Stimulated activated CD8-positive, alpha-beta memory T cell treated with anti-CD3 and anti-CD28 coated beads, Interleukin-12 subunit alpha, Interleukin-12 subunit beta, amount 100 ng/mL, for 4 hours (primary cell): ENCODE measurements at places on chromosomes 7 and 10.

GRCh38 chr7:152882576-152883310 is 123.2 kb downstream of the ACTR3B start:
- DNase-seq, result no peak

DNA sequence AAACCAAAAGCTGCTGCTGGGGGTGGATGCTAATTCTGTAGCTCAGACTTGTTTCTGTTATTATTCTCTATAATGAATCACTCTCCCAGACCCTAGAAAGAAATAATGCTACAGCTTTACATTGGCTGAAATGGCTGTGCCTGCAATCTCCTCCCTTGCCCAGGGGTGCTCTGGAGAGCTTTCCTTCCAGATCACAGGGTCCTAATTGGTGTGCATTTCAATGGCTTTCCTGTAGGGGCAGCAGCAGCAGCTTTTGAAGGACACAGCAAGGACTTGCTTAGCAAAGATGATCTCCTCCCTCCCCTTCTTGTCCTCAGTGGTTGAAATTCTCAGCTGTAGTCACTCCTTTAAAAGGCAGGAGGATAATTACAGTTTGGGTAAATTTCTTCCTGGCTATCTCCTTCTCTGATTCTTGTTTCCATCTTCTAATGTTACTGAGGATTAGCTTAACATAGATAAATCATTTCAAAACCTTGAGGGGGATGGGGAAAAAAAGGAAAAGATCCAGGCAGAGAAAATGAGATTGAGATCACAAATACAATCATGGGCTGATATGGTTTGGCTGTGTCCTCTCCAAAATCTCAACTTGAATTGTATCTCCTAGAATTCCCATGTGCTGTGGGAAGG is 120.2 kb upstream of the CTTNBP2 start:
- no peak for DNase-seq

GRCh38 chr10:15140698-15141097 is 27.8 kb downstream of the NMT2 start:
- DNase-seq, result no peak

DNA sequence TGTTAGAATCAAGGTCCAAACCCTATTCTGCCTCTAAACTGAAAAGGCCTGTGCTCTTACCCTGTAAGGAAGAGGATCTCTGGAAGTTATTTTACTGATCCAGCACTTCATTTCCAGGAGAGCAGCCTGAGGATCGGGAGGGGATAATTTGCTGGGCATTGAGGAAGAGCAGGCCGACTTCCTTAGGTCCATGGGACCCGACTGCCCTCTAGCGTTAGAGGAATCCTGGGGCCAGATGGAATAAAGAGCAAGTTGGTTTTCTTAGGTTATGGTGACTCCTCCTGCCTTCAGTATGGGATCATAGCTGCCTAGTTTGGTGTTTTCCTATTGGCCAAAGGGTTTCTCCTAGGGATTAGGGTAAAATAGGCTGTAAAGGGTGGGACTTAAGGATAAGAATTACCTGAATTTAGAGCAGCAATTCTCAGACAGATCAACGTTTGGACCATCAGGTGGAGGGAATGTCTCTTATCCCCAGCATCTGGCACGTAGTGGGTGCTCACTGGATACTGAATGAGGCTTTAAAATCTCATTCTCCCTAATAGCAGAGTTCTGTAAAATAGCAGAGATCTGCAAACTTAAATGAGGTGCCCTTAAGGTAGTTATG is 40.0 kb upstream of the SORBS1 start:
- DNase-seq, result no peak

GRCh38 chr7:94030634-94031033 is 26.5 kb upstream of the BET1 start:
- no peak for DNase-seq

DNA sequence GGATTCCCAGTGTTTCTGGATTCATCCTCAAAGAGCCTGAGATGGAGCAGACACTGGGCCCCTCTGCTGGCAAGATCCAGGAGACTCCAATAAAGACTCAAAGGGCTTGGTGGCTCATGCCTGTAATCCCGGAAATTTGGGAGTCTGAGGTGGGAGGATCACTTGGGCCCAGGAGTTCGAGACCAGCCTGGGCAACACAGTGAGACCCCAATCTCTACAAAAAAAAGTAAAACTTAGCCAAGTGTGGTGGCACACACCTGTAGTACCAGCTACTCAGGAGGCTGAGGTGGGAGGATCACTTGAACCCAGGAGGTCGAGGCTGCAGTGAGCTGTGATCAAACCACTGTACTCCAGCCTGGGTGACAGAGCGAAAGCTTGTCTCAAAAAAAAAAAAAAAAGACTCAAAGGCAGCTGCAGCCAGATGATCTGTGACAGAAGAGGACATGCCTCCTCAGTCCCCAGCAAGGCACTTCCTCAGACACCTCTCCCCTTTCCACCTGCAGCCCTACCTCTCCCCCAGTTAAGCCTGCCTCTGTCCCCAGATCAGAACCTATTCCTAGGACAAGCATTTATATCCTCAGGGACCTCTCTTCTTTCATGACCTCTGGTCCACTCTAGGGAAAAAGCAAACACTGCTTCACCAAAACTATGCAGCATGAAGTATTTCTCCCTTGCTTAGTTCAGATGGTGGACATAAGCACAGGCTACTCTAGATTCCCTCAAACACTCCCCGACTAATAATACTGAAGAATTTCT is 27.9 kb downstream of the PDLIM1 start:
- no peak for DNase-seq

DNA sequence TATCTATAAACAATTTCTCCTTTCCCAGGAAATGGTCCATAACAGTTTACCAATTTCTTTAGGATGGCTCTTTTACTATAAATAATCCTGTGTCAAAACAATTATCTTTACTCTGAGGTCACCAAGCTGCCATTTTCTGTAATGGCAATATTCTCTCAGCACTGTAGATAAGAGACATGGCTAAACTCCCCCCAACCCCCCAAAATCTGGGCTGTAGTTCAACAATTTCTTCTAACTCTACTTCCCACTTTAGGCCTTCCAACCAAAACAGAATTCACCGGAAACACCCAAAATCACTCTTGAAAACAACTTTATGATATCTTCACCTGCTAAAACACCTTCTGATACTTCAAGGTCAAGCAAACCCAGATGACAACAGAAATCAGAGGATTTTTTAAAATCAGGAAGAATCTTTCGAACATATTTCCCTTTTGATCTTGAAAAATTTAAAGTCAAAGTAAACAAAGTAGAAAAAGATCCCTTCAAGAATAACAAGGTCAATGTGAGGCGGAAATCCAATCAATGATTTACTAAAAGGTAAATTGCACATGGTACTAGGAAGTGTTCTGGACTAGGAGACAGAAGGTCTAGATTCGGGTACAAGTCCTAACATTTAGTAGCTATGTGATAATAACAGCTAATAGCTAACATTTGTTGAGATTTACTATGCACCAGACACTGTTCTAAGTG is 176.8 kb downstream of the CPEB3 start:
- no peak for DNase-seq

GRCh38 chr10:70540089-70540788 is 61.7 kb downstream of the PALD1 start:
- no peak for DNase-seq
